ENCODE measurements at places on chromosomes 1 and 21. TPM values are rescaled to one million over a fixed set of nuclear protein-coding genes. Genes with fewer than 3 reads are reported as not detected.
A peak's percentile ranks its signal among the peaks of the same experiment; 100 is the strongest.

- no peak overlapping the region for H3K27ac ChIP-seq
- H3K27me3 ChIP-seq = no peaks in the 10 kb centered on the region
- DNase-seq = no peak
- H3K4me3 ChIP-seq = no peak overlapping the region
These were observed 7.2 kb downstream of the C1orf116 start for GRCh38 chr1:207025146-207025880.

DNA sequence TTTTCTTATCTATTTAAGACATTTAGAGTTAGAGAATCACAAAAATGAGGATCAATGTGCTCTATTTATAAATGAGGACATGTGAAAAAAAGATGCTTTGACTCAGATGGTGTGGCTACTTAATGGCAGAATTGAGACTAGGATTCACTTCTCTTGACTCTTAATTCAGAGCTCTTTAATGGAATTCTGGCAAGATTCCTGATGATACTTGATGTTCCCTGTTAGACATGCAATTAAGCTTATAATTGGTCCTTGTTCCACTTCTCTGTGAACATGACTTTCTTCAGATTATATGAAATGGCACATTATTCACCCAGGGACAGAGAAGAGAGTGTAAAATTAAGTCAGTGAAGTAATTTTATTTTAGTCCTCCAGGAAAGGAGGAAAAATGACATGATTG lies 165.3 kb downstream of the LRRC7 start:
- H3K36me3 ChIP-seq = no peaks in the 10 kb centered on the region
- no peak for DNase-seq
- no peaks in the 10 kb centered on the region for H3K27me3 ChIP-seq
- H3K4me3 ChIP-seq = no peak overlapping the region

DNA sequence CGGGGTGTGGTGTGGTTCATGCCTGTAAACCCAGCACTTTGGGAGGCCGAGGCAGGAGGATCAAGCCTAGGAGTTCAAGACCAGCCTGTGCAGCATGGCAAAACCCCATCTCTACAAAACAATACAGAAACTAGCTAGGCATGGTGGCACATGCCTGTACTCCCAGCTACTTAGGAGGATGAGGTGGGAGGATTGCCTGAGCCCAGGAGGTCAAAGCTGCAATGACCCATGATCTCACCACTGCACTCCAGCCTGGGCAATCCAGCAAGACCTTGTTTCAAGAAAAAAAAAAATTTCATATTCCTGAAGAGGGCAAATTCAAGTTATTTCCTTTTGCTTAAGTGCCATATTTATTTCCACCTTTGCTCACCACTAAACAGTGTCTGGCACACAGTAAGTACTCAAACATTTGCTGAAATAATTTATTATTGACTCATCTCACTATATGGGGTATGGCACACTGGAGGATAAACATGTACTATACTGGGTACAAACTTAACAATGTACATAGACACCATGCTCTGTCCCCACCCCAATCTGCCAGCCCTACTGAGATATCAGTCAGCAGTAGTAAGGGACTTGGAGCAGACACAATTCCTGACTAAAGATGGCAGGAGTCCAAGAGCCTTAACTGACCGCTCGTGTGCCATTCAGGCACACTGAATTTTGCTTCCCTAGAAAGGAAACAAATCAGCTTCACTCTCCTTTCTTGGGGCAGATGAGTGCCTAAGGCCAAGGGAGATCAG lies 15.5 kb downstream of the MEAF6 start:
- H3K27ac ChIP-seq = peak overlapping the region; percentile 76
- peaks cover 10% of the 10 kb centered on the region for H3K4me1 ChIP-seq
- no peak overlapping the region for H3K4me3 ChIP-seq
- peaks cover 26% of the 10 kb centered on the region for H3K36me3 ChIP-seq

GRCh38 chr1:18949686-18950400 lies 6.6 kb downstream of the IFFO2 start:
- H3K36me3 ChIP-seq = no peaks in the 10 kb centered on the region
- no peak for DNase-seq
- peak overlapping the region; percentile 78 for H3K27ac ChIP-seq
- no peaks in the 10 kb centered on the region for H3K27me3 ChIP-seq
- H3K4me3 ChIP-seq = peak overlapping the region; percentile 40
- peaks cover 60% of the 10 kb centered on the region for H3K4me1 ChIP-seq

- H3K27ac ChIP-seq = no peak overlapping the region
- no peak overlapping the region for H3K4me3 ChIP-seq
- H3K4me1 ChIP-seq = peaks cover 8% of the 10 kb centered on the region
- no peaks in the 10 kb centered on the region for H3K27me3 ChIP-seq
- no peak for DNase-seq
These were observed 31.3 kb downstream of the PKNOX1 start for GRCh38 chr21:43005635-43006034.

- DNase-seq = no peak
- H3K27me3 ChIP-seq = no peaks in the 10 kb centered on the region
- no peak overlapping the region for H3K4me3 ChIP-seq
These were observed 28.9 kb downstream of the CA6 start for GRCh38 chr1:8974551-8974950.

DNA sequence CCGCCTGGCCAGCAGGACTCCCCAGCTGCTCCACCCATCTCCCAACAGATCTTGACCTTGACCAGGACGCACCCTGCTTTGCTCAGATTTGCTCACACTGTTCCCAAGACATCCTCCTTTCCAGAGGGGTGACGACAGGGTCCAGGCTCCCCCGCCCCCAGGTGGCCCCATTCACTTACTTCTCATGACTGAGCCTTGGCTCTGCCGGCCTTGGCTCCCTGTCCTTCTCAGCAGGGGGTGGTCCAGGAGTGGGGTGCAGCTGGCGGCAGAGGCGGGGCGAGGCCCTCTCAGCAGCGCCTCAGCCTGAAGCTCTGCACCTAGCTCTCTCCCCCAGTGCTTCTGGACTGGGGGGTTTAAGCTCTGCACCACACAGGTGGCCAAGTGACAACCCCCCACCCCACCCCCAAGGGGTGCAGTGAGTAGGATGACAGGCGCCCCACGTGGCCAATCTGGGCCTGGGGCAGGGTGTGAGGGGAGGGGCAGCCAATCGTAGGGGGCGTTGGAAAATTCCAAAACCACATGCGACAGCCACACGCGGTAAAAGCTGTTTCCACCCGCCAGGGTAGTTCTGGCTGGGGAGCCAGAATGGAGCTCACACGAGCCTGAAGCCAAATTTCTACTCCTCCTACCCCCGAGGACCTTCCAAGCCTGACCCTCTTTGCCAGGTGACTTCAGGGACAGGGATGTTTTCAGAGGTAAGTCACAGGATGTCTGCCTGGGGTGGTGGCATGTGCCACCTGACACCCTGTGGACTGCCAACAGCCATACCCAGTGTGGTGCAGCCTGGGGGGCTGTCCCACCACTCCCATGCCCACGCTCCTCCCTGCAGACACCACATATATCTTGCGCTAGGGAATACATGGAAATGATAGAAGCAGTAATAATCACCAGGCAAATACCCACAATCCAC lies 5.6 kb downstream of the RORC start:
- no peaks in the 10 kb centered on the region for H3K36me3 ChIP-seq
- peak; percentile 55 for DNase-seq
- no peak overlapping the region for H3K4me3 ChIP-seq
- peaks cover 71% of the 10 kb centered on the region for H3K4me1 ChIP-seq
- H3K27me3 ChIP-seq = no peaks in the 10 kb centered on the region
- H3K27ac ChIP-seq = peak overlapping the region; percentile 99

DNA sequence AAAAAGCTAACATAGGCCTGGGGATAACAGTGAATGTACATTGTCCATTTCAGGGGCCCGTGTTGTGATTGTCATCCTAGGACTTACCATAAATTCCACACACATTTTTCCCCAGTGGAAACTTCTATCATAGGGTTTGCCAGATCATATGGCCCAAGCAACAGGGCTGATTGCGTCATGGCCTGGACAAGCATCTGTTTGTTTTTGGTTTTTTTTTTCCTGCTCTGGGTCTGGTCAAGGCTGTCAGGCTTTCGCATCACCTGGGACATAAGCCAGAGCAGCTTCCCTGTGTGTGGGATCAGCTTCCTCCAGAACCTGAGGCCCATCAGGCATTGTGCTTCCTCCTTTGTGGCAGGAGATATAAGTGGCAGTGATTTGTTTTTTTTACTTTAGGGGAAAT lies 598.5 kb upstream of the USP24 start:
- H3K4me1 ChIP-seq = peaks cover 3% of the 10 kb centered on the region
- peak; percentile 69 for DNase-seq
- H3K36me3 ChIP-seq = no peaks in the 10 kb centered on the region
- no peak overlapping the region for H3K4me3 ChIP-seq
- H3K27me3 ChIP-seq = no peaks in the 10 kb centered on the region
- H3K27ac ChIP-seq = no peak overlapping the region

DNA sequence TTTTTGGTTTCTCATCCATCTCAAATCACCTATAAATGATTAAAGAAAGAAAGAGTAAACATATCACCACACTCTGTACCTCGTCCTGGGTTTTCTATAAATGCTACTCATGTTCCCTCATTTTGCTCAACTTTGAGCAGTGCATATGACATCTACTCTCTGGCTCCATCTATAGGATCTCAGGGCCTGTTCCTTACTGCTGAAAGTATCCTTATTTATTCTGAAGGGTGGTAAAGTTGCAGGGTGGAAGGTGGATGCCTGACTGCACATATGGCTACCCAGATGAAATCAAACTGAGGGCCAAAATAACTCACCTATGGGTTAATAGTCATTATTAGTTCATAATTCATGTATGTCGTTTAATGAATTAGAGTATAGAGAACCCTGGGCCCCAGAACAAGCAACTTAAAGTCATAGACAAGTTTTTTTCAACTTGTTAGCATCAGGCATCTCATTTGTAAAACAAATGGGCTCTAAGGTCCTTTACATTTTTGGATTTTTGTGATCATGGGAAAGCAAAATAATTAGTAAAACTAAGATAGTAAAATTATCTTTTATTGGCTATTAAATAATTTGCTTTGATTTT lies 46.5 kb downstream of the NCF2 start:
- no peaks in the 10 kb centered on the region for H3K36me3 ChIP-seq
- no peak for DNase-seq
- peak overlapping the region; percentile 44 for H3K27ac ChIP-seq
- no peak overlapping the region for H3K4me3 ChIP-seq
- no peaks in the 10 kb centered on the region for H3K27me3 ChIP-seq

Gene XKR8
- 3.8 TPM for total RNA-seq

Gene KRTAP21-2
- not detected for total RNA-seq

Gene SLC1A7
- 0.25 TPM for total RNA-seq

Gene KLF17
- total RNA-seq = not detected

Gene RHD
- not detected for total RNA-seq

Gene RNF186
- total RNA-seq = 0.24 TPM

Measured in gastrocnemius medialis (tissue), 4 donors.